ENCODE measurements at places on chromosomes 6 and 20. TPM values are rescaled to one million over a fixed set of nuclear protein-coding genes. Genes with fewer than 3 reads are reported as not detected.

DNA sequence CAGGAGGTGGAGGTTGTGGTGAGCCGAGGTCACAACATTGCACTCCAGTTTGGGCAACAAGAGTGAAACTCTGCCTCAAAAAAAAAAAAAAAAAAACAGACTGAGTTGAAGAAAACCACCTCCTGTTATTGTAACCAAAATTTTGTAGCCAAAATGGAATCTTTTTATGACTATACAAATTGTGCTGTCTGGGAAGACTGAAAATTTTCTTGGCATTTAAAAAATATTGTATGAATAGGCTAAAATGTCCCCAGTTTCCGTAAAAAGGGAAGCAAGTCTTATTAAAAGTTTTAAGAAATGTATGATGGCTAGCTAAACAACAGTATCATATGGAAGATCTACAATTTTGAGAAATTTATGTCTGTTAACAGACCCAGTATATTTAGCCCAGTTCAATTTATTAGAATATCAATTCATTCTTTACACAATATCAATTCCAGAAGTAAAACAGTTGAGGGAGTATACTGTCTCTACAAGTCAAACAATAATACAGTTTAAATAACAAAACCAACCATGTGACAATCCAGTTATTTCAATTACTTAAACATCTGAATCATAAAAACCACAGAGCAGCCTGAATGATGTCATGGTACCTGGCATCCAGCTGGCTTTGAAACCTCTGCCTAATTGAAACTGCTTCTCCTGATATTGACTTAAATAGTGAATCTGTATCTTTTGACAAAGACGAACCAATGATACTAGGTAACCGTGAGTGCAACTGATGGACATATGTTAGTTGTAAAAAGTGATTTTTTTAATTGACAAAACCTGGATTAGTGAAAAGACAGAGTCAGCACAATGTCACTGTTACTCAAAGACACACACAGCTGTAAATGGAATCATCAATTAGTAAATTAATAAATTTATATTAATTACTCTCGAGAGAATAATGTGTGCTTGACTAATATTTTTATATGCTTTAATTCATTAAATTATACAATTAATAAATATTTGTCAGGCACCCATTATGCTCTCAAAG lies 166.6 kb upstream of the MARCKS start:
- no peaks in the 10 kb centered on the region for H3K27me3 ChIP-seq
- DNase-seq: no peak
- H3K4me3 ChIP-seq: no peak overlapping the region

ASIP gene
- not detected for total RNA-seq

DNA sequence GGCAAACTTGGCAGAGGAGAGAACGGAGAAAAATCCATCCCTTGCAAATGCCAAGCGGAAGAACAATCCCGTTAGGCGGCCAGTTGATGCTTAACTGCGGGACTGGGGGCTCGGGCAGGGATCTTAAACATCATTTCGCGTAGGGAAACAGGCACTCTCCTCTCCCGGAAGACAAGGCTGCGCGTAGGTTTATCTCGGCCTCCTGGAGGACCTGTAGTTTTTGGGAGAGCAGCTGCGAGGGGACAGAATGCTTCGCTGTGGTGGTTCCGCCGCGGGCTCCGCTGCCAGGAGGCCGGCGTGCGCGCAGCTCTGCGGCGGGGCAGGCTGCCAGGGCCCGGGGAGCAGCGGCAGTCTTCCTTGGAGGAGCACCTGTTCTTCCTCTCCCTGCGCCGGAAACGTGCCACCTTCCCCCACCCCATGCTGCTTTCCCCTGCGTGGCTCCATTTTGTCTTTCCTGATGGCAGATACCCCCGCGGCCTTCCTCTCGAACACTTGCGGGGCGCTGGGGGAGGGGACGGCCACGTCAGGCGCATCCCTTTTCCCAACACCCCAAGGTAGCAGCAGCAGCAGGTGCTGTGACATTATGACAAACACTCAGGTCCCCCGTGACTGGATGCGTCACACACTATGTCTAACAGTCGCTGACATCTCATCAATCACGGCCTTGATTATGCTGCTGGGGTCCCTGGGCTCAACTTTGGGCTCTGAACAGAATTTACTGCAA lies 230.7 kb upstream of the BTBD3 start:
- H3K36me3 ChIP-seq: no peaks in the 10 kb centered on the region
- H3K27me3 ChIP-seq: peaks cover 8% of the 10 kb centered on the region
- DNase-seq: no peak

GRCh38 chr6:129513471-129513870 lies 196.5 kb downstream of the ARHGAP18 start:
- no peaks in the 10 kb centered on the region for H3K36me3 ChIP-seq
- no peak for DNase-seq
- H3K4me3 ChIP-seq: no peak overlapping the region

DNA sequence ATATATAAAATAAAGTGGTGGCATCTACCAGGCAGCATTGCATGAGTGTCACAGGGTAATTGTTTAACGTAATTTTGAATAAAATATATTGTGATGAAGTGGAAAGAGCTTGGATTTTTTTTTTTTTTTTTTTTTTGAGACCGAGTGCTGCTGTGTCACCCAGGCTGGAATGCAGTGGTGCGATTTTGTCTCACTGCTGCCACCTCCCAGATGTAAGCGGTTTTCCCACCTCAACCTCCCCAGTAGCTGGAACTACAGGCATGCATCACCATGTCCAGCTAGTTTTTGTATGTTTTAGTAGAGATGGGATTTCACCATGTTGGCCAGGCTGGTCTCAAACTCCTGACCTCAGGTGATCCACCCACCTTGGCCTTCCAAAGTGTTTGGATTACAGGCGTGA lies 81.1 kb upstream of the SMIM8 start:
- no peak for DNase-seq
- peaks cover 5% of the 10 kb centered on the region for H3K4me1 ChIP-seq
- no peak overlapping the region for H3K4me3 ChIP-seq
- H3K27me3 ChIP-seq: no peaks in the 10 kb centered on the region

STMND1 gene
- total RNA-seq: not detected

- no peaks in the 10 kb centered on the region for H3K36me3 ChIP-seq
- no peak for DNase-seq
- no peaks in the 10 kb centered on the region for H3K4me1 ChIP-seq
- no peak overlapping the region for H3K4me3 ChIP-seq
Measured at GRCh38 chr6:17966451-17966850, 21.0 kb downstream of the KIF13A start.

- H3K4me1 ChIP-seq: peaks cover 42% of the 10 kb centered on the region
- H3K27me3 ChIP-seq: no peaks in the 10 kb centered on the region
- peaks cover 57% of the 10 kb centered on the region for H3K36me3 ChIP-seq
- no peak for DNase-seq
Measured at GRCh38 chr6:29946223-29947076, 4.1 kb downstream of the HLA-A start.

HSPA1B gene
- total RNA-seq: 155 TPM

DNA sequence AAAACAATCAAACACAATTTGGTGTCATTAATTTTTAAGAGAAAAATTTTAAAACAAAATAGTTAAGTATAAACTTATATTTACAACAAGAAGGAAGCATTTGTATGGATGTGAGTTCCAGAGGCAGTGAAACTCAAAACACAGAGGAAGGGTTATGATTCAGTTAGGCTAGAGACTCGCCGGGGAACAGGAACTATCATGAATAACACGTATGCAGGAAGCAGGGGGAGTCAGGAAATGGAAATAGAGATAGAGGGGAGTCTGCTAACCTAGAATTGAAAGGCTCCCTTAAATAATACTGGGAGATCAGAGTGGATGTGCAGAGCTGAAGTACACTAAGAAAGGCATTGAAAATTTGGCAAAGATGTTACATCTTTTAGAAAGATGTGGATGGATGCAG lies 14.2 kb upstream of the HLA-DRB1 start:
- peak overlapping the region; percentile 43 for H3K4me3 ChIP-seq
- peaks cover 28% of the 10 kb centered on the region for H3K4me1 ChIP-seq
- H3K27me3 ChIP-seq: no peaks in the 10 kb centered on the region
- H3K36me3 ChIP-seq: peaks cover 2% of the 10 kb centered on the region

ADNP gene
- 77.4 TPM for total RNA-seq

DNA sequence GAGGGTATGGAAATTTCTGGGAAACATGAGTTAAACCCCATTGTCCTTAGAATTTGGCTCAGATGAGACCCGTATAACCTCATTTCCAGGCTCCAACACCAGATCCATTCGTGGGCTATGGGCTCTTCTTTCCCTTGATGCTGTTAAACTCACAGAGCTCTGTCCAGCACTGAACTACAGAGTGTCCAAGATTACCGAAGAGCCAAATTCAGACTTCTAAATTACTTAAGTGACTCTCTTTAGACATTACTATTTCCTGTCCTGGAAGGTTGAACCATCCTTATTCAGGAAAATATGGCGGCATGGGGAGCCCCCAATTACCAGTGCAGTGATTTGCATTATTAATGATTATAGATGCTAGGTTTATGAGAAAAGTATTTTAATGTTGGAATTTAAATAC lies 124.9 kb upstream of the EDN1 start:
- DNase-seq: no peak
- peaks cover 30% of the 10 kb centered on the region for H3K4me1 ChIP-seq
- peaks cover 4% of the 10 kb centered on the region for H3K27me3 ChIP-seq
- H3K27ac ChIP-seq: no peak overlapping the region

- no peak overlapping the region for H3K4me3 ChIP-seq
- H3K27me3 ChIP-seq: peaks cover 5% of the 10 kb centered on the region
- no peak for DNase-seq
- H3K27ac ChIP-seq: no peak overlapping the region
- no peaks in the 10 kb centered on the region for H3K4me1 ChIP-seq
Measured at GRCh38 chr6:170243386-170243785, 47.5 kb downstream of the DLL1 start.

GRCh38 chr6:2547355-2547754 lies 203.4 kb downstream of the MYLK4 start:
- no peak overlapping the region for H3K4me3 ChIP-seq
- no peak overlapping the region for H3K27ac ChIP-seq

- H3K27ac ChIP-seq: peak overlapping the region; percentile 79
- no peaks in the 10 kb centered on the region for H3K27me3 ChIP-seq
- peaks cover 17% of the 10 kb centered on the region for H3K36me3 ChIP-seq
Measured at GRCh38 chr6:137102851-137103492, 58.2 kb upstream of the IL20RA start.

DNA sequence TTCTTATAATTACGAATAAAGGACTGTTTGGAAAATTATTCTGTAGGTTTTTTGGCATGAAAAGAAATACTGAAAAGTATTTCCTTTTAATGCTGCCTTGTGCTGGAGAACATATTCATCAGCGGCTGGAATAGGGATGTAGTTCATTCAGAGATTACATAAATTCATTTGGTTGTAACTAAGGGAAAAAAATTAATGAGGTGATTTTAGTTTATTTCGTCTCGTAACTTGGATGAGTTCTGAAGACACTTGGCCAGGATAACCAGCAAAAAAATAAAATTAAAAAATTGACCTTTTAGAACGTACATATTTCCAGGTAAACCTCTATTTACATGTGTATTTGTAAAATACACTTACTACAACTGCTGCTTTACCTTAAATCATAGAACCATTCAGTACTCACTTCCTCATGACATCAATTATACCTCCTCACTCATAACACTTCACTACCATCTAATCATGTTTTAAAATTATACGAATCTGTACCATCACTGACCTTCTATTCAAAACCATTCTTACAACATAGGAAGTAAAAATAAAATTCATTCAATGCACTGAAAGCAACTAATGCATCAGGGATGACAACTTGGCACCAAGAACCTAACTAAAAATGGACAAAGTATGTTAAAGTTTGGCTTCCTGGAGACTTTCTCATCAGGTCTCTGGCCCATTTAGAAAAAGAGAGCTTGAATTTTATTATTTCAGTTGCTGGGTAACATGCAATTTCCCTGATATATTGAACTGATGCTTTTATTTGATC lies 17.2 kb downstream of the KLHL31 start:
- peaks cover 10% of the 10 kb centered on the region for H3K27me3 ChIP-seq
- no peak for DNase-seq
- peak overlapping the region; percentile 19 for H3K27ac ChIP-seq
- H3K36me3 ChIP-seq: peaks cover 2% of the 10 kb centered on the region

DNA sequence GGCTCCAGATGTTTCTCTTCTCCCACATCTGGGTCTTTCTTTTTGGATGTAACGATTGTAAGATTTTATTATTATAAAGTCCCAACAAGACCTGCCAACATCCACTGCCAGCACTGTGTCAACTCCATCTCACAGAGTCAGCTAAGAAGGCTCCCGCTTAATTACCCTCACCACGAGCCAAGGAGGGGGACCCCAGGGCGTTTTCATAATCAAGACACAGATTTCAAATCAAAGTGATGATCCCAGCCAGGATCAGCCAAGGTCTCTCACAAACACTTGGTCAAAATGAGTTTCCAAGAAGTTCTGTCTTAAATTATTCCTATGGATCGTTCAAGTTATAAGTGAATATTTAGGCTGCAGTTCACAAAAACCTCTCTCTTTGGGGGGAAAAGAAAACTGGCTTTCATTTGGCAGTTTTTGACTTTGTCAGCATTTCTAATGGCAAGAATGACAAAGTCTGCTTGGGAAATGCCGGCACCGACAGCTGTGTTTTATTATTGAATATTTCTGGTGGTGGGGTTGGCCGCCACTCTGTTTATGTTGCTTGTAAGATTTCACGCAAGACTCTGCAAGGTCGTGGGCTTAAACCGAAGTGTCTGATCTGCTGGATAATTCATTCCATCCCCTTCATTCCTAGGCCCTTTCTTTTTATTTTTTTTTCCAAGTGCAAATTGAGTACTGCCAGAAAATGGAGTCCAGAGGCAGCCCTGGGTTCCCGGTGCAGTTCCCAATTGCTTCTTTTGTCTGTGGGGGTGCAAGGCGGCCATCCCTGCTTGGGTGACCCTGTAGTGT lies 170.2 kb upstream of the PMEPA1 start:
- no peak overlapping the region for H3K27ac ChIP-seq
- no peaks in the 10 kb centered on the region for H3K27me3 ChIP-seq
- no peak overlapping the region for H3K4me3 ChIP-seq
- H3K36me3 ChIP-seq: no peaks in the 10 kb centered on the region

DNA sequence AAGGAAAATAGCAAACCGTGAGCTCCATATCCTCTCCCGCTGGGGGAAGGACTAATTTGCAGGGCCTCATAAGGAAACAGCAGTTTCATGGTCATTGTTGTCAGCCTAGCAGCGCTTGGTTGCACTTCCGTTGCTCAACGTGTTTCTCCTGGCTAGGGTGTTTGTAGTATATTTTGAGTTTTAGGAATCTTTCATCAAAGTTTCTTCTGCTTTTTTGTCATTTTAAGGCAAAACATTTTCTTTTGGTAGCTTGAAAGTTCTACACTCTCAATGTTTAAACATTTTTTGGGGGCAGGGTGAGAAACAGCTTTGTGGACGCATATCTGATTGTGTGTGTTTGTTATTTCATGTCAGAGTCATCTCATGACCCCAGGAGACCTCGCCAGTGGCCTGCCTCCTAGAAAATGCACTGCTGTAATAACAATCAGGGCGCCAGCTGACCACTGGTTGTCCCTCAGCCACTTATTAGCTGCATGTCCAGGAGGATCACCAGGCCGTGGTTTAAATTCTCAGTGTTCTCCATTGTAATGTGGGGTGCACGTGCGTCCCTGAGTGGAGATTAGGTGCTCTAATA lies 20.6 kb downstream of the JARID2 start:
- DNase-seq: no peak
- peak overlapping the region; percentile 27 for H3K27ac ChIP-seq
- H3K4me3 ChIP-seq: peak overlapping the region; percentile 52
- no peaks in the 10 kb centered on the region for H3K27me3 ChIP-seq
- peaks cover 30% of the 10 kb centered on the region for H3K36me3 ChIP-seq

DLK2 gene
- total RNA-seq: 1.5 TPM

BTNL2 gene
- not detected for total RNA-seq

SLC35D3 gene
- total RNA-seq: not detected

All from activated T-helper 1 cell treated with anti-CD3 and anti-CD28 coated beads, Interleukin-12 subunit alpha, Interleukin-12 subunit beta, Interleukin-2, Interleukin-4 antibody, amounts not matched to agents 30 ng/mL and 10 ng/mL and 1 ng/mL, durations not matched to agents 14 hours and 24 hours and 36 hours (primary cell).